Hindlimb muscle (tissue), 1 donor: ENCODE measurements at places on chromosomes 16 and 17.

GRCh38 chr17:33583518-33584417 lies 290.7 kb upstream of the ASIC2 start:
- no peak for DNase-seq

DNA sequence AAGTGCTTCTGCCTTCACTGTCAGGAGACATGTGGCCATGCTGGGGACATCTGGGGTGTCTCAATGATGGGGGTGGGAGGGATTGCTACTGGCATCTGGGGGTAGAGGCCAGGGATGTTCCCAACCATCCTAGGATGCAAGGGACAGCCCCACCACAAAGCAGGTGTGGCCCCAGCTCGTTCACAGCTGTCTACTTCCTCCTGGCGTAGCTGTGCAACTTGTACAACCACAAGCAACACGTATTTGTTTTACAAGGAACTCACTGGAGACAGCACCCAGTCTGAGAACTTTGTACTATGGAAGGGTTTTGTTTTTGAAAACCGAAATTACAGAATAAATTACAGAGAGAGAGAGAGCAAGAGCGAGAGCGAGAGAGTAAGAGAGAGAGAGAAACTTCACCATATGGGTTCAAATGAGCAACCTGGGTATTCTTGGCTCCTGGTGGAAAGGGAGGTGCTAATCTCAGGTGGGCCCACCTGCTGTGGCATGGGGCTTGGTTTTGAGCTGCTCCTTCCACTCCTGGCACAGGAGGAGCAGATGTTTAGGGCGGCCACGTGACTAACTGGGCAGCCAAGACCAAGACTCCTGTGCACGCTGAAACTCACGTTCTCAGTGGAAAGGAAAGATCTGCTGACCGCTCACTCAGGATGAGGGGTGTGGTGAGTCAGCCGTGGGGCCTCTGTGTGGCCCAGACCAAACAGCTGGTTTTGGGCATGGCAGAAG lies 17.5 kb upstream of the TNFRSF13B start:
- no peak for DNase-seq

GRCh38 chr17:33127706-33128105 lies 136.1 kb downstream of the SPACA3 start:
- DNase-seq = no peak

- DNase-seq = peak; percentile 52
Measured at GRCh38 chr16:69903865-69904415, 47.2 kb upstream of the CLEC18A start.

GRCh38 chr17:38701504-38702165 lies 3.4 kb upstream of the MLLT6 start:
- no peak for DNase-seq

- DNase-seq = no peak
Measured at GRCh38 chr17:31310260-31310659, 3.6 kb downstream of the EVI2B start.

DNA sequence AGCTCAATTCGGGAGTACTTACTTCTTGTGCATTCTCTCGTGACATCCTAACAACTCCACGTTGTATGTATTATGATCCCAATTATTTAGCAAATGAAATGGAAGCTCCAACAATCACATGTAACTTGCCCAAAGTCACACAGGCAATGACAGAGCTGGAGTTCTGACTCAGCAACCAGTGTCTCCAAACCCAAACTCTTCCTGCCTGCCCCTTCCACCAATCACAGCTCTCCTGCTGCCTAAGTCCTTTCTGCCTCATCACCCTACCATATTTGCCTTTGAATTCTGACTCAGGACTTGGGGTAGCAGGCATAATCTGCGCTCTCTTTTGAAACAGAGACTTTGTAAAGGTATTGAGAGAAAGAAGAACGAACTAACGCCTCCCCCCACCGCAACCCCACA lies 245.2 kb upstream of the MAF start:
- DNase-seq = no peak

DNA sequence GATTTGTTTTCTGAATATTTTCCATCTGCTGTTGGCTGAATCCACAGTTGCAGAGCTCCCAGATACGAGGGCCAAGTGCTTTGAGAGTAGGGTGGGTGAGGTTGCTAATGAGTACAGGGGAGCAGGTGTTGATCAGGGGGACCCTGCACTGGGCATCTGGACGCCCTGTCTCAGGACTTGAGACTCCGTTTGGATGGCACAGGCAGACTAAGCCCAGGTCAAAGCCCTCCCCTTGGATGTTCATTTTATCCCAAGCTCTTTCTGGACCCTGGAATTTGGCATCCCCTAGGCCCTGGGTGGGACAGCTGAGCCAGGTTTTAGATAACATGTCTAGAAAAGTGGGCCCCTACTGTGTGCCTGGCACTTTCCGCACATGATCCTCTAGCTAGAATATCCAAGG lies 12.1 kb downstream of the USP6 start:
- no peak for DNase-seq

DNA sequence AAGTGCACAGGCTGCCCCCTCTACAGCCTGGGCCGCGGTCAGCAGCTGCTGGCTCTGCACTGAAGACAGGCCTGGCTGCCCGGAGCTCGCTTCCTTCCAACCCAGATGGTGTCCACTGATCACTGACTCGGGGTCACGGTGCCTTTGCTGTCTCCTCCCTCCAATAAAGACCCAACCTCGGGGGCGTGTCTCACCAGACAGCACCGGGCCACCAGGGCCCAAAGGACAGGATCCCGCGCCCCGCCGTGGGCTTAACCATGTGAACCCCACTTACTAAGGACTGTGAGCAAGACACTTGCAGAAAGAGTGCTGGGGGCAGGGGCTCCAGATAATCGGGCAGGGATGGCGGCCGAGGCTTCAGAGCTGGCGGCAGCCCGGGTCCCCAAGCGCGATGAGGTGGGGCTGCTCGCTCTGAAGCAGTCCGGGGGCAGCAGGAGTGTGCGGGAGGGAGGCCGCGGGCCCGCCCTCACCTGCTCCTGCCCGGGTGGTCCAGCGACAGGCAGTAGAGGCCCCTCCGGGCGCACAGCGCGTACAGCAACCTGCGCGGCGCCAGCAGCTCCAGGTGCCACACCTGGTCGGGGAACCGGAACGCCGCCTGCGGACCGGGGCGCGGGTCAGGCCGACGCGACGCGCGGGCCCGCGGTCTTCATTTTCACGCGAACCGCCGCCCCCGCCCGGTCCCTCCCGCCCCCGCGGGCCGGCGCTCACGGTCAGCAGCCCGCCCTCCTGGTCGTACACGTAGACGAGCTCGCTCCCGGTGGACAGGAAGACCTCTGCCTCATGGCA lies 502 bp downstream of the FAAP100 start:
- no peak for DNase-seq

- DNase-seq = no peak
Measured at GRCh38 chr17:81537856-81538555, 9.8 kb downstream of the FSCN2 start.

DNA sequence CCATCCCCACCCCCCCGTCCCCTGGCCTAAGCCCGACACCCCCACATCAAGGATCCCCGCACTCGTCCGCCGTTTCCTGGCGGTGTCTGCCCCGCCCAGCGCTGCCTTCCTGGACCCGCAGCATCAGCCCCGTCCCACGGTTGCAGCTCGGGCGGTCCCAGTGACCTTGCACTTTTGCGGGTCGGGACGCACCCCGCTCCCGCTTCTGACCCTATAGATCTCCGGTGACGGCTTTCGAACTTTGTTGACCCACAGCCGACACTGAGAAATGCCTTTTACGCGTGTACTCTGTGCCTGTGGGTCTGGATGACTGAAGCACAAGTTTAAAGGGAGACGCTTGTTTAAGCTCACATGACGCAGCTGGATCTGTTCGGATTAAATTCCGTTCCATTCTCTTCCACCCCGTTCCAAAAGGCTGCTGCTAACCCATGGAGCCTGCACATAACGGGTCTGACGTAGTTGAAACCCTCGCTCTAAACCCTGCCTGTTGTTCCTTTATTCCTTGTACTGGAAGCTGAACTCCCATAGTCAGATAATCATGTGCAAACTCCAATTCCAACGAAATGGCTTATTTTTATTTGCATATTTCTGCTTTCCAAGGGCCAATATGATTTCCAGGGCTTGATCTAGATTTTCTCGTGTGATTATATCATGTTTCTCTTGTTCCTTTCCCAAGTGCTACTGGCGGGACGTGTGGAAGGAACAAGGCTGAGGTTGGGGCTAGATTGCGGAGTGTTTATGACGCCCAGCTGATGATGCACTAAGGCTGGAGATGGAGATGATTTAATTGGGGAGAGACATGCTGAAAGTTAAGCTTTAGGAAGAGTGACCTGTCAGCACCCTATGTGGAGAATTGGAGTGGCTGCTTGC lies 834 bp downstream of the FLYWCH1 start:
- peak; percentile 62 for DNase-seq

DNA sequence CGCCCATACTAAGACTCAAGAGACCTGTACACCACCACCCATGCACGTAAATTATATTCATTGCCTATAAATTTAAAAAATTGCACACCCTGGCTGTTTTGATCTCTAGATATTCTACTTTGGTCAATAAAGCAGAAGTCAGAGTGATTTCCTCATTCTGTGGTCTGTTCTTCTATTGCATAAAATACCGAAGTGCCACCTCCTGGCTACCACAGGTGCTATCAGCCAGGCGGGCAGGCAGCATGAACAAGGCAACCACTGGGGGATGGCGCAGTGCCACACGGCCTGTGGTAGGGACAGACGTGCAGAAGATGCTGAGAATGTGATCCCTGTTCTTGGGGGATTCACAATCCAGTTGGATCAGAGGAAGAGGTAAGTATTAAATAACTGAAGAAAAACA lies 122.3 kb downstream of the CDK5R1 start:
- no peak for DNase-seq

GRCh38 chr16:53415504-53415903 lies 18.8 kb upstream of the RBL2 start:
- no peak for DNase-seq

GRCh38 chr17:1192911-1193699 lies 13.3 kb upstream of the ABR start:
- no peak for DNase-seq

GRCh38 chr16:54123766-54124165 lies 162.8 kb downstream of the IRX3 start:
- no peak for DNase-seq

GRCh38 chr17:81890447-81891302 lies 711 bp downstream of the ALYREF start:
- DNase-seq = no peak

GRCh38 chr17:19369107-19369778 lies 6.7 kb upstream of the B9D1 start:
- DNase-seq = no peak

- no peak for DNase-seq
Measured at GRCh38 chr16:76035689-76036088, 241.5 kb upstream of the CNTNAP4 start.

DNA sequence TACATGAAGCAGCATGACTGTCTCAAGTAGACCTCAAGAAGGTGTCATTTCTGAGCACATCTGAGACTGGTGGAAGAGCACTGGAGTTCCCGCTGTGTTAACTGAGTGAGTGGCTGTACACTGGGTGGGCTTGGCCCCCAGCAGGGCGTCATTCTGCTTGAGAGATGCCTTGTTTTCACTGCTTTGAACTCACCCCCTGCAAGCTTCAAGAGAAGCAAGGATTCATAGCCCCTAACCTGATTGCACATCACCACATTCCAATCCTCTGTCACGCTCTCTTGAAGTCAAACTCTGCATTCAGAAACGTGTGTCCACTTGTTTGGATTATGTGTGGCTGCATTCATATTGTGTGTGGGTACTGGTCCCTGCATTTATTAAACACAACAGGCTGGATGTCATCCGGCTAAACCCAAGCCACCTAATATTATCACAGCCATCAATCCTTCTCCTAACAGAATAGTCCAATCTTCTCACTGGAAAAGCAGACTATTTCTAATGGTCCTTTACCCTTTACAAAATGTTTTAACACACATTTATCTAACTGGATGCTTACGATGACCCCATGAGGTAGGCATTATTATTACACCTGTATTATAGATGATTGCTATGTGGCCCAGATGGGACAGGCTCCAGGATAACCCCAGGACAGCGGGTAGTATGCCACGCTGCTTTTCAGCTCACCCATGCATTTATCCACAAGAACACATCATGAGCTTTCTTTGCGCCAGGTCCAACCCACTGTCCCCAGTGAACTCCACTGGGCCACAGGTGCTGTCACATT lies 76.3 kb downstream of the USP31 start:
- DNase-seq = no peak

GRCh38 chr17:7097940-7098339 lies 16.7 kb downstream of the ASGR2 start:
- no peak for DNase-seq

DNA sequence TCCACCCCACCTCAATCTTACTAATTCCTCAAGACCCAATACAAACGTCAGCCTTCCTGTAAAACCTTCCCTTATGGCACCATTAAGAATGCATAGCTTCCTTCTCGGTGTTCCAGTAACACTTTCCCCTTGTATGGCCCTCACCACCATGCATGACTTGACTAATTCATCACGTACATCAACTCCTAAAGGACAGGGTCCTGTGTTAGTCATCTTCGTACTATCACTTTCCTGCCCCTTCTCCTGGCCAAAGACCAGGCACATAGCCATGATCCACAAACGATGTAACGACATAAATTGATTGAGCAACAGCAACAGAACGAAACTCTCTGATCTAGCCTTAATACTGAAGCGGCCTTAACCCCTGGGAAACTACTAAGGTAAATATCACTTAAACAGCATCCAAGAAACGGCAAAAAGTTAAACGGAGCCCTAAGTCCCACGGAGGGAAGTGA lies 612 bp downstream of the PSMD12 start:
- no peak for DNase-seq

GRCh38 chr16:1332618-1333148 lies 762 bp upstream of the BAIAP3 start:
- no peak for DNase-seq

DNA sequence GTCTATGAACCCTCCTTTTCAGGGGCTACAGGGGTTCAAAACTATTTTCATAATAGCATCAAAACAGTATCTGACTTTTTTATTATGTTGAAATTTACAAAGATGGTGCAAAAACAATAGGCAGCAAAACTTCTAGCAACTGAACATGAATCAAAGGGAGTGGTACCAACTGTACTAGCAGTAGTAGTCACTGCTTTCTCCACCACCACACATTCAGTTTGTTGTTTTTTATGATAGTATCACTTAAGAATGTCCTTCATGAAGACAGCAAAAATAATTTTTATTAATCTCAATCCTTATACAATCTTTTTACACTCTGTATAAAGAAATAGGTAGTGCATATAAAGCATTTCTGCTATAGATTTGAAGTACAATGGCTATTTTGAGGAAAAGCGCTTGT lies 47.6 kb downstream of the MED13 start:
- DNase-seq = no peak

GRCh38 chr17:45063198-45063597 lies 2.1 kb downstream of the NMT1 start:
- DNase-seq = no peak

DNA sequence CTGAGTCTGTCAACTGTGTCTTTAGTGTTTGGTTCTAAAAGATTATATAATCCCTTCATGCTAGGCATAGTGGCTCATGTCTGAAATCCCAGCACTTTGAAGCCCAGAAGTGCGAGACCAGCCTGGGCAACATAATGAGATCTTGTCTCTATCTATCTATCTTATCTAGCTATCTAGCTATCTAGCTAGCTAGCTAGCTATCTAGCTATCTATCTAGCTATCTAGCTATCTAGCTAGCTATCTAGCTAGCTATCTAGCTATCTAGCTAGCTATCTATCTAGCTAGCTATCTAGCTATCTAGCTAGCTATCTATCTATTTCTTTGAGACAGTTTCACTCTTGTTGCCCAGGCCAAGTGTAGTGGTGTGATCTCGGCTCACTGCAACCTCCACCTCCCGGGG lies 43.8 kb downstream of the SPAG9 start:
- DNase-seq = no peak

- DNase-seq = no peak
Measured at GRCh38 chr16:728890-729744, 2.2 kb downstream of the HAGHL start.
